ENCODE measurements at places on chromosomes 3 and 15.

DNA sequence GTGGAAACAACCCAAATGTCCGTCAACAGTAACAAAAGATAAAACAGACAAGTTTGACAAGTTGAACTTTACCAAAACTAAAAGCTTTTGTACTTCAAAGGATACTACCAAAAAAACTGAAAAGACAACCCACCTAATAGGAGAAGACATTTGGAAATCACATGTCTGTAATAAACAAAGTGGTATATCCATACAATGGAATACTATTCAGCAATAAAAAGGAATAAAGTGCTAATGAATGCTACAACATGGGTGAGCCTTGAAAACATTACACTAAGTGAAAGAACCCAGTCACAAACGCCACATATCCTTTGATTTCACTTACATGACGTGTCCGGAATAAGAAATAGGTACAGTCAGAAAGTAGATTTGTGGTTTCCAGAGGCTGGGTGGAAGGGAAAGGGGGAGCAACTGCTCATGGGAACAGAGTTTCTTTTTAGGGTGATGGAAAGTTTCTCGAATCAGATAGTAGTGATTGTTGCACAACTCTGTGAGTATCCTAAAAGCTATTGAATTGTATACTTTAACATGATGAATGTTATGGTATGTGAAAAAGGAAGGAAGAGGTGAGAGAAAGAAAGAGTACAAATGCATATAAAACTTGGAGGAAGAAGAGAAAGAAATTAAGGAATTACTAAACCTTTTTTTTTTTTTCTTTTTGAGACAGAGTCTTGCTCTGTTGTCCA, 72.7 kb upstream of the ABHD2 start:
- DNase-seq: no peak

DNA sequence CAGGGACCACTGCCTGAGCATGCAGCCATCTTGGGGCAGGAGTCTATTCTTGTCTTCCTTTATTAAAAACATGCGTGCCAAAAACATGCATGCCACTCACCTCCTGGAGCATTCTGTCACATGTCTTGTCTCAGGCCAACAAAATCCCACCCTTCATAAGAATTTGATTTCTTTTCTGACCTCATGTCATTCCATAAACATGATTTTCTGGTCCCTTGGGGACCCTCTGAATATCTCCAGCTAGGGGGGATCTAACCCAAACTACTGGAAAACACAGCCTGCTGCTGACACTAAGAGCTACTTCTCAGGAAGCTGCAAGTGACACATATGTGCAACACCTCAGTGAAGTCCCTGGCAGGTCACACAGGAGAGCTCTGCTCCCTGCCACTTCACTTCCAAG, 26.8 kb upstream of the NOX5 start:
- DNase-seq: no peak

DNA sequence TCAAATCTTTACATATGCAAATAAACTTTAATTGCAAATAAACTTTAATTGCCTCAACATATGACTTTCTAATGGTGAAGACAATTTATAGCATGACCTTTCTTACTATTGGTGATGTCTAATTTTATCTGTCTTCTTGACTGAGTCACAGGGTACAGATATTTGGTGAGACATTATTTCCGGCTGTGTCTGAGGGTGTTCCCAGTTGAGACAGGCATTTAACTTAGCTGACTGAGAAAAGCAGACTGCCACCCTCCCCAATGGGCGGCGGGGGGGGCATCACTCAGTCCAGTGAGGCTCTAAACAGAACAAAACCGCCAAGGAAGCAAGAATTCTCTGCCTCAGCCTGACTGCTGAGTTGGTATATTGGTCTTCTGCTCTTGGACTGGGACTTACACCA, 160.0 kb downstream of the TBL1XR1 start:
- DNase-seq: peak; percentile 38

- DNase-seq: peak; percentile 66
These were observed 643 bp downstream of the ABCC5 start for GRCh38 chr3:184016811-184017671.

GRCh38 chr3:15359677-15360397, 27.5 kb upstream of the SH3BP5 start:
- no peak for DNase-seq

DNA sequence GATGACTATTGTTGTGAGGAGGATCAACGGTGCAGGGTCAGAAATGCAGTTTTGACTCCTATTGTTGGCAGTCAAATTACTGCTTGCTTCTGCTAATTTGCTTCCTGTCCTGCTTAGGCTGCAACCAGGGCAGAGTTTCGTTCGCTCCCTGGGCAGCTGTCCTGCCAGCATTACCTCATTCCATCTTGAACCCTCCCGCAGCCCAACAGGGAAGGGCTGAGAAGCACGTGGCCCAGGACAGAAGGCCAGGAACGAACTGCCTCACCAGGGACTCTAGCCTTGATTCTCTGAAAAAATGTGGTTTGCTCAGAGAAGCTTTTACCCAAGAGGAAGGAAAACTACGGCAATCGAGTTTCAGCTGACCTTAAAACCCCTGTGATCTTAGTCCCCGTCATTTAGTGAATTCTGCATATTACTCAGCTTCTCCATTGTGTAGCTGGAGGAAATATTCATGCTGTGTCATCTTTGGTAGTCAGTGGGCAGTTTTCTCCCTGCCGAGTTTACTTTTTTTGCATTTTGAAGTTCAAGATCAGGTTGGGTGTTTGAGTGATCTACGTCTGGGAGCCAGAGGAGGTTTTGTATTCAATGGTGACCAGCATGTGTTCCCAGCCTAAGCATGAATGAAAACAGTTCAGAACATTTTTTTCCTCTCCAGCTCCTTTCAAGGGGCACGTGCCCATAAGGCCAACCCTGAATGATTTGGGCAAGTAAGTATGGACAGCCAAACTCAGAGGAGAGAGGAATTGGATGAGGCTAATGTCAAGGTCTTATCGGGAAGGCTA, 23.0 kb downstream of the TLNRD1 start:
- peak; percentile 47 for DNase-seq

DNA sequence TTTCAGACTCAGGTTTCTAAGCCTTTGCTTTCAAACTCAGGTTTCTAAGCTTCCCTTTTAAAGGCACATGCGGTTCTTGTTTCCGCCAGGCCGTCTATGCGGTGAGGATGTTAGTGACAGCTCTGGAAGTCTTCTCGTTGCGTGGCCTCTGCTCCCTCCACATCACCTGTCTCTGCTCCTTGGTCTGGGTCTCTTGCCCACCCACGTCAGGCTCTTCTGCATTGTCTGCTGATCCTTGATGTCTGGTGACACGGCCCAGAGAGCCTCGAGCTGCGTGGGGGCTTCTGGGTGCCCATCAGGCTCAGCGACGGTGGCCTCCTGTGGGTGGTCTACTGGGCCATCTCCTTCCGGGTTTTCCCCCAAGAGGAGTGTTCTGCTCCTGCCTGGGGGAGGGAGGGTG, 30.5 kb downstream of the KLF13 start:
- DNase-seq: peak; percentile 54

- DNase-seq: no peak
These were observed 210.3 kb upstream of the ONECUT1 start for GRCh38 chr15:53000409-53000808.

- DNase-seq: peak; percentile 11
These were observed 109.5 kb upstream of the ABHD17C start for GRCh38 chr15:80585544-80586018.

DNA sequence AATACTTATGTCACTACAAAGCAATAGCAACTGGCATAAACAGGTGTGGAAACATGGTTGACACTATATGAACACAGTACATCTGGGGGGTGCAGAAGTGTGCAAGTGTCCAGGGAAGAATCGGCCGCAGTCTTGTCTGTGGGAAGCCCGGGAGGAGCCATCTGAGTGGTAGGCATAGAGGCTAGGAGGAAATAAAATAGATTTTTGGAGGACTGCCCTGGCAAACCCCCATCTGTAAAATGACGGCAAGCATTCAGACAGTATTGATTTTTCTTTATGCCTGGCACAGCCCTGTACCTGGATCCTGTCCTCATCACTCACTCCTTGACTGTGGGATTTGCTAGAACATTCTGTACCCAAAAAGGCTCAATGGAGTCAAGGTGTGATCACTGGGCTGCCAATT, 31.3 kb downstream of the THSD4 start:
- no peak for DNase-seq

GRCh38 chr3:124890573-124891190, 3.5 kb upstream of the ITGB5 start:
- DNase-seq: no peak

DNA sequence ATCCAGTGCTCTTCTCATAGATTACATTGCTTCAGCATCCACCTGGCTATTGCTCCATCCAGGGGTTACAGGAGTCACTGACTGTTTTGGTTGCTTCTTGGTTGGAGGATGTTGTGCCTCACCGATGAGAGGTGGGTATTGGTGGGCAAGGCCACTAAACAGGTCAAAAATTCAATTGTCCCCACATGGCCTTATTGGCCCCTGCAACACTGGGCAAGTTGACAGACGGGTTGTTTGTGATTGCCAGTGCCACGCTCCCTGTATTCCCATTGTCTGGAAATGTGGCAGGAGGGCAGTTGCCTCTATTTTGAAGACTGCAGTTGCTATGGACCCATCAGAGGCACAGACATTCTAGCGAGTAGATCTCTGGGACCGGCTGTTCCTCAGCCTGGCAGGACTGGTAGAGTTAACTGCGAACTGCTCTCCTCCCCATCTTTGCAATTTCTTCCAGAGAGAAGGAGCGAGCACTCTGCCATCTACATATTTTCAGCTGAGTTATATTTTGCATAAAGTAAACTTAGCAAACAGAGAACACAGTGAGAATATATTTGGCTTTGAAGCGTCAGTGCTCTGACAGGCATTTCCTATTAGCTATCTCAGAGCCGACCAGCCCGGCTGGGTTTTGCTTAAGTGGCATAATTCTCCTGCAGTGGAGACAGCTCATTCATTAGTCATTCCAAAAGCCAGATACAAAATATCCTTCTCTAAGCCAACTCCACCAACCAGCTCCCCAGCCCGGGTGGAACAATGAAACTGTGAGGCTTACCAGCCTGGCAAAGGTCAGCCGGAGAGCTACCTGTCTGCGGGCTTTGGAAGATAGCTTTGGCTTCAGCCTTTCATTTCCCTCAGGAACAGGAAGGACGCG, 26.0 kb upstream of the MAGEF1 start:
- DNase-seq: no peak

- no peak for DNase-seq
These were observed 22.5 kb downstream of the TTC21A start for GRCh38 chr3:39130026-39130425.

Measured in stimulated activated CD4-positive, alpha-beta T cell treated with anti-CD3 and anti-CD28 coated beads, Interleukin-15, amount 100 ng/mL, for 24 hours (primary cell).